ENCODE measurements at places on chromosomes 12 and 14.
A peak's percentile ranks its signal among the peaks of the same experiment; 100 is the strongest.

DNA sequence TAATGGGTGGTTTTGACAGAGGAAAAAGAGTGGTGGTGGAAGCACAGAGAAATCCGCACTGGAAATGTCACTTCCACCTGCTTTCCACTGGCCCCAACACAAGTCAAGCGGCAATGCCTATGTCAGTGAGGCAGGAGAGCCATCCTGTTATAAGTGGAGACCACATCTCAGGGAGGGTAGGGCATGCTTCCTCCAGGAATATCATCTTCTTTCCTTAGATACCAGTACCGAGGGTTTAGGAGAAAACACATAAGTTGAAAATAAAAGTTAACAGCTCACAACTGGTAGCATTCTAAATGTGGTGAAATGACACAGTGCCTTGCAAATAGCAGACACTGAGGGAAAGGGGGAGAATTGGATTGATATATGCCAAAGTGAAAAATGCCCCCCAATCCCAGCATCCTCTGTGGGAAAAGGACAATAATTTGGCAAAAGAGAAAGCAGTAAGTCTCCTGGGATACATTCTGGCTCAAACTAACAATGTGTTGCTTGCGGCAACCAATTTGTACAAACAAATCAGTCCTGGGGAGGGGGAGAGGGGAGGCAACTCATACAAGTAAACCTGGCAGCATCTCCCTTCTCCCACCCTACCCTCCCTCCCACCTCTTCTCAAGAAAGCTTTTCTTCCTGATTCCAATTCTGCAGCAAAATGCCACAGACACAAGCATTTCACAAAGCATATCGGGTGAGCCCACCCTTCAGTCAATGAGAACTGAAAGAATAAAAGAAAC, 57.1 kb downstream of the STON2 start:
- H3K4me1 ChIP-seq, result no peaks in the 10 kb centered on the region
- H3K4me3 ChIP-seq, result no peak overlapping the region
- no peak for DNase-seq
- H3K36me3 ChIP-seq, result no peaks in the 10 kb centered on the region
- no peak overlapping the region for H3K27ac ChIP-seq

GRCh38 chr12:101743724-101744472, 4.6 kb upstream of the SYCP3 start:
- H3K27ac ChIP-seq, result no peak overlapping the region
- H3K4me1 ChIP-seq, result no peaks in the 10 kb centered on the region
- H3K4me3 ChIP-seq, result no peak overlapping the region
- H3K27me3 ChIP-seq, result no peaks in the 10 kb centered on the region

GRCh38 chr14:31057701-31058364, 31.7 kb upstream of the STRN3 start:
- H3K4me3 ChIP-seq, result no peak overlapping the region
- H3K27me3 ChIP-seq, result no peaks in the 10 kb centered on the region
- H3K4me1 ChIP-seq, result peaks cover 7% of the 10 kb centered on the region
- no peak overlapping the region for H3K27ac ChIP-seq

GRCh38 chr12:21545557-21545956, 19.5 kb downstream of the SPX start:
- H3K27ac ChIP-seq, result no peak overlapping the region
- DNase-seq, result no peak
- no peaks in the 10 kb centered on the region for H3K27me3 ChIP-seq
- H3K36me3 ChIP-seq, result no peaks in the 10 kb centered on the region

- H3K4me3 ChIP-seq, result no peak overlapping the region
- no peaks in the 10 kb centered on the region for H3K27me3 ChIP-seq
- no peak overlapping the region for H3K27ac ChIP-seq
- DNase-seq, result no peak
Measured at GRCh38 chr12:102638777-102639176, 158.4 kb upstream of the IGF1 start.

DNA sequence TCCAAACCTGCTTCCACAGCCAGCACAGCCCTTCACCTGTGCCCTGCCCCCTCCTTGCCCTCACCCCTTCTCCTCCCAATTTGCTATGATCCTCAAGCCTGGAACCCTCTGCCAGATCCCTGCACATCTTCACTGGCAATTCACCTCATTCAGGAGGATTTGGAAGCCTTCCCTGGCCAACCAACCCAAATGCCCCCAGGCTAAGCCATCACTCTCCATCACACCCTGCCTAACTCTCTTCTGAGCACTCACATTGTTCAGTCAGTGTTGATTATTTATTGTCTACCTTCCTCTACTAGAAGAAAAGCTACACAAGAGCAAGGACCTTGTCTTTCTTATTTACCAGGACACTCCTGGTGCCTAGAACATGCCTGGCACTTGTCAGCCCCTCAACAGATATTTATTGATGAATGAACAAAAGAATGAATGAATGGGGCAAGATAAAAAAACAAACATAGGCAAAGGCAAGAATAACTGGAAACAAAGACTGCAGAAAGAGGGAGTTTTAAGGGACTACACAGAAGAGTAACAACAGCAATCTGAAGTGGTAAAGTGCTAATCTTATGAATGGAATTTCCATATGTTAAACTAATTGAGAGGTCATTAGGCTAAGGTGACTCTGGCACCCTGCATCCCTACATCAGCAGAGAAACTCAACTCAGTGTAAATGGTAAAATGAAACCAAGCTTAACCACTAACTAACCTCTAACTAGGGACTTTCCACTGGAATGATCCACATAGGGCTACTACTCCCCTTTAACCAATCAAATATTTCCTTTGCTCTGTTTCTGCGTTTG, 33.4 kb downstream of the TMTC1 start:
- no peaks in the 10 kb centered on the region for H3K4me1 ChIP-seq
- no peak for DNase-seq
- no peak overlapping the region for H3K4me3 ChIP-seq

DNA sequence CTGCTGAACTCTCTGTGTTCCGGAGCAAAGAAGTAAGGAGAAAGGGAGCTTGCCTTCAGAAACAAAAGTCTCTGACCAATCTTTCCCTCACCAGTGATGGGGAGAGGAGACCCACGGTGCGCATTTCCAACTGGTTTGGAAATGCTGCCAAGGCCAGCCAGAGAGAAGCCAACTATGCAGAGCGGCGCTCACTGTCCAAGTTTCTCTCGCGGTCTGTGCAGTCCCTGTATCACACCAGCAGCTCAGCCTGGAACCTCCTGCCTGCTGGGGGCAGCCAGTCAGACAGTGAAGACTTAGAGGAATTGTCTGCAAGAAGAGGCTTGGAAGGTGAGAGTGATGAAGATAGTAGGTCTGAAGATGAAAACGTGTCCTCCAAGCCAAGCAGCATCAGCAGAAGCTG, 206.2 kb downstream of the NAV3 start:
- no peak overlapping the region for H3K4me3 ChIP-seq
- H3K27me3 ChIP-seq, result no peaks in the 10 kb centered on the region
- peaks cover 21% of the 10 kb centered on the region for H3K36me3 ChIP-seq

GRCh38 chr12:74552201-74552600, 14.6 kb downstream of the ATXN7L3B start:
- no peaks in the 10 kb centered on the region for H3K27me3 ChIP-seq
- no peak for DNase-seq
- no peak overlapping the region for H3K4me3 ChIP-seq
- H3K36me3 ChIP-seq, result no peaks in the 10 kb centered on the region
- no peak overlapping the region for H3K27ac ChIP-seq

DNA sequence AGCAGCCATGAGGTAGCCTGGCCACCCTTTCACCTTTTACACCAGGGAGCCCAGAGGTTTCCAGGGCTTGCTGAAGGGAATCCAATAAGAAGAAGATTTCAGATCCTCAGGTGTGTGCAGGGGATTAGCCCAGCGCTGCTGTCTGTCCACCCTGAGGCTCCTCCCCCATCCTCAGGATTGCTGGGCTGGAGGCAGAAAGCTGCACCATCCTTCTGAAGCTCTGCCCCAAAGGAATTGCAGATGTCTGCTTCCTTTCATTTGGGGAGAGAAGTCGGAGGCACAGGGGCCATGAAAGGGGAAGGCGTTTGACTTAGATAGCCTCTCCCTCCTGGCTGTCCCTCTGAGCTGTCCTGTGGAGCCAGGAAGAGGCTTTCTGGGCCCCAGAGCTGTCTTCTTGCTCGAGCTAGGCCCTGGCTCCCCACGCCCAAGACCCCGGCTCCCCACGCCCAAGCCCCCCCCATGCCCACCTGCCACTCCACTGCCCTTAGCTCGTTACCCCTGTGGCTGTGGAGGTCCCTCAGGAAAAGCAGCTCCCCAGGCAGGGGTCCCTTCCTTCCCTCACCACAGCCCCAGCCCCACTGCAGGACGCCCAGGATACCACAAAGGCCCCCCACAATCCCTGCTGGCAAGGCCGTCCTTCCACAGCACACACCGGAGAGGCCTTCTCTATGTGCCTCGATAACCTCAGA, 359.0 kb downstream of the CACNA1C start:
- H3K27ac ChIP-seq, result no peak overlapping the region
- no peak for DNase-seq
- H3K36me3 ChIP-seq, result no peaks in the 10 kb centered on the region

DNA sequence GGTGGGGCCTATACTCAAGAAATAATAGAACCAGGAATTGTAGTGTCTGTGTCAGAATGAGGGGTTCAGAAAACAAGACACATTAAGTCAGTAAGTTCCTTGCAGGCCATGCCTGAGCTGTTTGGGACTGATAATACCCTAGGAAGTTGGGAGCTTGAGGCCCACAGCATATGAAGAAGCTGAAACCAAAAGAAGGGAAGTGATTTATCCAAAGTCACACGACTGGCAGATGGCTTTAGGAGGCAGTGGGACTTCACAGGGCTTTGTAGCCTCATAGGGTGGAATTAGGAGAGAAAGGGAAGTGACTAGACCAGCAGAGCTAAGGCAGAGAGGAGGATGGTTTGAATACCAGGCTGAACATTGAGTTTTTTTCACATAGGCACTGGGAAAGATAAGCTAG, 56.6 kb upstream of the SRSF5 start:
- H3K4me3 ChIP-seq, result no peak overlapping the region
- H3K27me3 ChIP-seq, result no peaks in the 10 kb centered on the region
- peaks cover 6% of the 10 kb centered on the region for H3K4me1 ChIP-seq
- peaks cover 13% of the 10 kb centered on the region for H3K36me3 ChIP-seq
- no peak overlapping the region for H3K27ac ChIP-seq

- H3K4me3 ChIP-seq, result peak overlapping the region; percentile 12
- H3K27ac ChIP-seq, result peak overlapping the region; percentile 89
- no peaks in the 10 kb centered on the region for H3K27me3 ChIP-seq
- DNase-seq, result peak; percentile 69
- peaks cover 7% of the 10 kb centered on the region for H3K36me3 ChIP-seq
Measured at GRCh38 chr12:14948672-14949071, 10.3 kb upstream of the ERP27 start.

- H3K36me3 ChIP-seq, result peaks cover 7% of the 10 kb centered on the region
- H3K4me1 ChIP-seq, result peaks cover 36% of the 10 kb centered on the region
- no peaks in the 10 kb centered on the region for H3K27me3 ChIP-seq
- DNase-seq, result no peak
- no peak overlapping the region for H3K27ac ChIP-seq
- H3K4me3 ChIP-seq, result no peak overlapping the region
Measured at GRCh38 chr12:49364989-49365388, 2.3 kb upstream of the SPATS2 start.

DNA sequence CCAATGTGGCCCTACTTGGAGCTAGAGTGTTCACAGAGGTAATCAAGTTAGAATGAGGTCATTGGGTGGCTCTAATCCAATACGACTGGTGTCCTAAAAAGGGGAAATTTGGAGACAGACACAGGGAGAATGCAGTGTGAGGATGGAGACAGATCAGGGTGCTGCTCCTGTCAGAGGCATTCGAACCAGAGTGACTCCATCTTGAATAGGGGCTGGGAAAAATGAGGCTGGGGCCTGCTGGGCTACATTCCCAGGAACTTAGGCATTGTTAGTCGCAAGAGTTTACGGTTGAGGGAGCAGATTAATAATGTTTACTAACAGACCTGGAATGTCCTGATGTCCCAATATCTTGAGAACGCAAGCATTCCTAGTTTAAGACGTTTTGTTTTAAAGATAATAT, 20.2 kb downstream of the TNFAIP2 start:
- DNase-seq, result no peak
- H3K4me3 ChIP-seq, result no peak overlapping the region
- no peaks in the 10 kb centered on the region for H3K27me3 ChIP-seq
- H3K27ac ChIP-seq, result peak overlapping the region; percentile 88

DNA sequence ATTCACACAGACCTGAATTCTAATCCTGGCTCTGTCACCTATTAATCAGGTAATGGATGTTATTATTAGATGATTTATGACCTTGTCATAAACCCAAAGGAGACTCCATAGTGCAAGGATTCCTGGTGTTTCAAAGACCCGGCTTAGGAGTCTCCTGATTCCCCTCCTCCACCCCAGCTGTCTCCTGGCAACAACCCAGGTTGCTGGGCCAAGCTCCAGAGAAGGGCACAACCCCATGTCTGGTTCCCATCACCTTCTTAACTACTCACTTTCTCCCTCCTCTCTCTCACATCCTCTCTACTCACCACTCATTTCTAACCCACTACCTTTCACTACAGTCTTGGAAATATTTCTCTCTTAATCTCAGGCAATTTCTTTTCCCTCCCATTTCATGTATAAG, 41.6 kb downstream of the RHOJ start:
- no peak for DNase-seq
- no peaks in the 10 kb centered on the region for H3K4me1 ChIP-seq
- H3K36me3 ChIP-seq, result no peaks in the 10 kb centered on the region
- H3K4me3 ChIP-seq, result no peak overlapping the region
- no peaks in the 10 kb centered on the region for H3K27me3 ChIP-seq

- H3K27me3 ChIP-seq, result peaks cover 5% of the 10 kb centered on the region
- DNase-seq, result no peak
- H3K4me3 ChIP-seq, result no peak overlapping the region
- H3K36me3 ChIP-seq, result no peaks in the 10 kb centered on the region
Measured at GRCh38 chr14:93347850-93348249, 868 bp downstream of the COX8C start.

- H3K27me3 ChIP-seq, result no peaks in the 10 kb centered on the region
- H3K27ac ChIP-seq, result no peak overlapping the region
- H3K36me3 ChIP-seq, result peaks cover 24% of the 10 kb centered on the region
- H3K4me3 ChIP-seq, result no peak overlapping the region
Measured at GRCh38 chr14:94042433-94043091, 16.4 kb downstream of the OTUB2 start.

DNA sequence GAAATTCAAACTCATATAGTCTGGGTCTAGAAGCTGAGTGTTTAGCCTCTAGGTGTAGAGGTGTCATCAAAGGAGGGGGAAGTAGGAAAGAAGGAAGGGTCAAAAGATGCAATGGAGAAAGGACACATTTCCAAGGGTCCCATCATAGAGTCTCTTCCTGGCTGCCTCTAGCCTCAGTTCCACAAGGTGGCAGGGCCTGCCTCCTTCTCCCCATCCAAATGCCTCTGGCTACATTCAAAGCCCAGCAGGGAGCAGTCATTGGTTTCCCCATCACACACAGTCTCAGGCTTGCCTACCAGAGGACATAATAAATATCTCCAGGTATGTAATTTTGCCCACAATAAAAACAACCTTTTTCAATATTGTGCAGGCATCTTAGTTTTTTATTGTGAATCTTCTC, 2.1 kb upstream of the CCT2 start:
- no peak for DNase-seq
- no peak overlapping the region for H3K4me3 ChIP-seq
- H3K4me1 ChIP-seq, result peaks cover 5% of the 10 kb centered on the region
- H3K27me3 ChIP-seq, result no peaks in the 10 kb centered on the region
- peaks cover 28% of the 10 kb centered on the region for H3K36me3 ChIP-seq
- H3K27ac ChIP-seq, result no peak overlapping the region

GRCh38 chr14:44970907-44971306, 8.9 kb downstream of the TOGARAM1 start:
- DNase-seq, result no peak
- H3K4me1 ChIP-seq, result peaks cover 5% of the 10 kb centered on the region
- no peaks in the 10 kb centered on the region for H3K27me3 ChIP-seq
- H3K4me3 ChIP-seq, result no peak overlapping the region

GRCh38 chr14:25904446-25904845, 693.4 kb downstream of the NOVA1 start:
- H3K4me3 ChIP-seq, result no peak overlapping the region
- no peaks in the 10 kb centered on the region for H3K4me1 ChIP-seq
- H3K27me3 ChIP-seq, result no peaks in the 10 kb centered on the region
- no peak for DNase-seq
- no peaks in the 10 kb centered on the region for H3K36me3 ChIP-seq

All from SJSA1 (cell line).